ENCODE measurements at places on chromosomes 1 and 21.

- DNase-seq = no peak
Measured at GRCh38 chr1:172410027-172410426, 10.5 kb upstream of the C1orf105 start.

- no peak for DNase-seq
Measured at GRCh38 chr1:11648039-11648438, 6.2 kb downstream of the FBXO2 start.

DNA sequence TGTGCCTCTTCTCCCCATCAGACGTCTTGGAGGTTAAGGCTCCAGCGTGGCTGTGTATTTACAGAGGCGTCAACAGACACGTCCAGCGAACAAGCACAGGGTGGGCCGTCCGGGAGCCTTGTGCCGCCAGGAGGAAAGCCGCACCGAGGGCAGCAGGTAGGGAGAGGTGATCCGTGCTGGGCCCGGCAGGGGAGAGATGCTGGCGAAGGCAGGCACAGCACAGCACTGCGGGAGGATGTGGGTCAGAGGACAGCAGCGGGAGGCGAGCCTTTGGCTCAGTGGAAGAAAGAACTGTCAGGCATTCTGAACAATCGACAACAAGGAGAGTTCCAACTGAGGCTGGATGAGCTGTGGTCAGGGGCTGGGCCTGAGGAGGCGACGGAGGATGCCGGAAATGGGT lies 144.1 kb upstream of the TNR start:
- no peak for DNase-seq

GRCh38 chr1:69433073-69433472 lies 134.6 kb upstream of the LRRC7 start:
- peak; percentile 23 for DNase-seq

DNA sequence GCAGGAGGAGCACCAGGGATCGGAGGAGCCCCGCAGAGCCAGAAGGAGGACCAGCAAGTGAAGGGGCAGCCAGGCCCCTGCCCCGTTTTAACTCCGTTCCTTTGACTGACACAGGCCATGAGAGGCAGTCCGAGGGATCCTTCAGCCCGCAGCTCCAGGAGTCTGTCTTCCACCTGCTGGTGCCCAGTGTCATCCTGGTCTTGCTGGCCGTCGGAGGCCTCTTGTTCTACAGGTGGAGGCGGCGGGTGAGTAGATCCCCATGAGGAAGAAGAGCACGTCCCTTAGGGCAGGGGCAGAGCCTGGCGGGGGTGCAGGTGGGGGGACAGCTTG lies 13.3 kb downstream of the CSF1 start:
- no peak for DNase-seq

DNA sequence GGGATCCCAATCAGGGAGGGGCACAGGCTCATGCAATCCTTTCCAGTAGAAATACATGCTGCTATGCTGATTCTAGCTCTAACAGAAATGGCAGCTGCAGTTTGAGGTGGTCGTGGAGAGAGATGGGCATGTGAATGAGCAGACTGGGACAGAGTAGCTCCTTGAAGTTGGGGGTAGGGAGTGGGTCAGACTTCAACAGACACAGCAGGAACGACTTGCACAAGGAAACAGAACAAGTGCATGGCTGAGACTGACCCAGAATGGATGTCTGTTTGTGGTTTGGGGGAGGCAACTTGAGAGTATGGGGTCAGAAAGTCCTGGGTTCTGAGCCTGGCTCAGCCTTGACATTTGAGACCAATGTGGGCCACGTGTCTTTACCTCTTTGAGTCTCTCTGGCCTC lies 25.1 kb upstream of the TRABD2B start:
- no peak for DNase-seq

GRCh38 chr1:110007046-110007830 lies 22.7 kb downstream of the AHCYL1 start:
- DNase-seq = no peak

GRCh38 chr1:119617751-119618691 lies 30.0 kb downstream of the ZNF697 start:
- no peak for DNase-seq

DNA sequence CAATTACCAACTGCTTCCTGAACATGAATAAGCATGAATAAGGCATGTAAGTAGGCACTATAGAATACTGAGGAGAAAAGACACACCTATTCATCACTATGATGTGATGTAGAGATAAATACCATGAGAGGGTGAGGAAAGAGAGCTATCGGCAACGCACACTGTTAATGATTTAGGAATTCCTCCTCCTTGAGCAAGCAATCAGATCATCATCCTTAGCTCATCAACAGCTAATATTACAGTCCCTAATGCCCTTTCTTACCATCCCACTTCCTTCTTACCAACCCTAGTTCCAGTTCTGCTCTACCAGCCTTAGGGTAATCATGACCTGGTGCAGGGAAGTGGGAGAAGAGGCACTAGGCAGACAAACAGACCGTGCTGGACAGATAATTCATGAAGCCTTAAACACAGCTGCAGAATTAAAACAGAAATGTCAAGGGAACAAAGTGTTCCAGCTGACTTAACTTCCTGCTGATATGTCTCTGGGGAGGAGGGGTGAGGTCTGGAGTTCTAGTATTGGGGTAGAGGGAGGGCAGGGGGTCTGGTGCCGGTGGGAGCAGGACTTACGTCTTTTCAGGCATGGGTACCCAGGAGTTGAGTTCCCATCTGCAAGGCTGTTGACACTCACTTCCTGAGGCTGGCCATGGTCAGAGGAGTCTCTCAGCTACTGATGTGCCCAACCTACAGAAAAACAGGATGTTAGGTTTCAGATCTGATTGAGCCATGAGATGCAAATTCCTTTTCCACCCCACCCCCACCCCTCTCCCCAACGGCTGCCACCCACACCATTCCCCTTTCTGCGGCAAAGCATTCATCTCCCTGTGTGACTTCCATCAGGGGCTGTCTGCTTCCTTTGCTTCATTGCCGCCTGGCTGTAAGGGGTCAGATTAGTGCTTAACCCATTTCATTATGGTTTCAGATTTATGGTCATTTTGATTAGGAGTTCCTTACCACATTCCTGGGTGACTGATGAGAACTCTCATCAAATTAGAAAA lies 12.6 kb upstream of the RCSD1 start:
- no peak for DNase-seq

DNA sequence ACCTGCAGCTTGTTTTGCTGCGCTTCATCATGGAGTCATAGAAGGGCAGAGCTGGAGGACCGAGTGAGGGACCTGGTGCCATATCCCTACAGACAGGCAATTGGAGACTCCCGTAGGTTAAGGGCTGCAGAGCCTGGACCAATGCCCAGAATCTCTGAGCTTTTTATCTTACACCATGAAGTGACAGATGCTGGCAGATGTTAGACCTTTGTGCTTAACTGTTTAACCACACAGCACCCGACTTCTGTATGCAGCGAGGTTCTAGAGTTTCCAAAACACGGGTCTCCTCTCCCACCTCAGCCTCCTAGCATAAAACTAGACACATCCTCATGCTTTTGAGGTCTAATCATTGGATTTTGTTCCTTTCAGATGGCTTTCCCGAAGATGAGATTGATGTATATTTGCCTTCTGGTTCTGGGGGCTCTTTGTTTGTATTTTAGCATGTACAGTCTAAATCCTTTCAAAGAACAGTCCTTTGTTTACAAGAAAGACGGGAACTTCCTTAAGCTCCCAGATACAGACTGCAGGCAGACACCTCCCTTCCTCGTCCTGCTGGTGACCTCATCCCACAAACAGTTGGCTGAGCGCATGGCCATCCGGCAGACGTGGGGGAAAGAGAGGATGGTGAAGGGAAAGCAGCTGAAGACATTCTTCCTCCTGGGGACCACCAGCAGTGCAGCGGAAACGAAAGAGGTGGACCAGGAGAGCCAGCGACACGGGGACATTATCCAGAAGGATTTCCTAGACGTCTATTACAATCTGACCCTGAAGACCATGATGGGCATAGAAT lies 47.6 kb downstream of the B3GALT5 start:
- peak; percentile 45 for DNase-seq

DNA sequence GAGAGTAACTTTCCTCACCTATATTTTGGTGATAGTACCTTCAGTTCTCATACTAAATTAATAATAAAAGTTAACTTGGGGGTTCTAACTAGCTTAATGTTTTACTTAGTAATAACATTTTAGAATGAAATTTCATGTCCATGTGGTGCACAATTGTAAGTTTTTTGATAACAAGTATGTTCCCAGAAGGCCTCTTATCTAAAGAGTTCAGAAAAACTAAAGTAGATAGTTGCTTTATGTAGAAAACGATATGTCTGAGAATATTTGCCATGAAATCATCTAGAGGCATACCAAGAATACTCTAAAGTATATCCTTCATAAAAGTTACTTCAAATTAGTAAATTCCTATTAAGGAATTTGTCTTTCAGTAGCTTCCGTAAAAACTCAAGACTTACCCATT lies 10.2 kb upstream of the ADCY10 start:
- DNase-seq = no peak

DNA sequence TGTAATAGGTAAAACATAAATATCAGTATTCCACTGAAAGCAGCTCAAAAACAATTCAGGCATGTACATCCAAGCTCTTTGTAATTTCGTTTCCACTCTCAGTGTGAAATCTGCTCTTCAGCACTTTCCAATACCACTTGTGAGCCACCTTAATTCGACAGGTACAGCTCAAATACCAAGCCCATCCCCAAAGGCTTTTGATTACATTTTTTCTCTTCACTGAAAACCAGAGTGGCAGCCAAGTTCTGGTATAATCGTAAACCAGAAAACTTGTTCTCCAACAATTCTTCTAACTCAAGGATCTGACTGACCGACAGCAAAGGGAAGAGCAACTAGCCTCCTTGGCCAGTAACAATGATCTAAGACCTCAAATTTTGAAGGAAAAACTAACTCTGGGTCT lies 36.8 kb downstream of the FBXO42 start:
- DNase-seq = no peak

DNA sequence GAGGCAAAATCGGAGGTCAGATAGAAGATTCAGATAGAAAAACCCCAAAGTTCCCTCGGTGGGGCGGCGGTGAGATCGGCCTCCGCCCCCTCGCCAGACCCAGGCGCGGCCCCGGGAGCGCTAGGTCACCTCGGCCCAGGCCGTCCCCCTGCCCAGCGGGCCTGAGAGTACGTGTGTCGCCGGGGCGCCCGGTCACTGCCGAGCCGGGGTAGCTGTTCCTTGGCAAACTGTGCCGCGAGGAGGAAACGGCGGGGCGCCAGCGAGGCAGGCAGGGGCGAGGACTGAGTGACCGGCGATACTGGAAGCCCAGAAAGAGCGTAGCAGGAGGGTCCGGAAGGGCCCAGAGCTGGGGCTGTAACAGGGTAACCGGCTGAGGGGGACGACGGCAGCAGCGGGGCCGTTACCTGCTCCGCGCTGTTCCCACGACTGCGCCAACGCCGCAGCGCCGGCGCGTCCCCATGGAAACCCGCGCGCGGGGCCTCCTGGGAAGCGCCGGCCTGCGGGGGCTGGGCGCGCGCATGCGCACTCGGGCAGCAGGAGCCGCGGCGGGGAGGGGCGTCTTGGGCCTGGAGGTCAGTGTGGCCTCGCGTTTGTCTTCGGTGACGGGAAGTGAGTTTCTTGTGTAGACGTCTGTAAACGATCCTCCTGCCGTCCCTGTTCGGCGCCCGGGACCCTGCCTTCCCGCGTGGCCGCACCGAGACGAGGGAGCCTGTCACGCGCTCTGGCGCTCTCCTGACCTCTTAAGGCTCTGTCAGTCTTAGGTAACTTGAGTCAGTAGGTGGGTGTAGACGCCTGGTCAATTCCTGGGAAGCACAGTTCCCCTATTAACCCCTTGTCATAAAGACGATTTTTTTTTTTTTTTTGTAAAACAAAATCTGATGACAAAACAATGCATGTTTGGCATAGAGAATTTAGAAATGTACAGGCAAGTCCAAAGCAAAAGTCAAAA lies at the start of gene LCA5L:
TSS of gene LCA5L (minus strand) at position 458 of the 949 bp plus-strand sequence. CDS start 17,285 bp downstream, outside the sequence.
- DNase-seq = peak; percentile 80

DNA sequence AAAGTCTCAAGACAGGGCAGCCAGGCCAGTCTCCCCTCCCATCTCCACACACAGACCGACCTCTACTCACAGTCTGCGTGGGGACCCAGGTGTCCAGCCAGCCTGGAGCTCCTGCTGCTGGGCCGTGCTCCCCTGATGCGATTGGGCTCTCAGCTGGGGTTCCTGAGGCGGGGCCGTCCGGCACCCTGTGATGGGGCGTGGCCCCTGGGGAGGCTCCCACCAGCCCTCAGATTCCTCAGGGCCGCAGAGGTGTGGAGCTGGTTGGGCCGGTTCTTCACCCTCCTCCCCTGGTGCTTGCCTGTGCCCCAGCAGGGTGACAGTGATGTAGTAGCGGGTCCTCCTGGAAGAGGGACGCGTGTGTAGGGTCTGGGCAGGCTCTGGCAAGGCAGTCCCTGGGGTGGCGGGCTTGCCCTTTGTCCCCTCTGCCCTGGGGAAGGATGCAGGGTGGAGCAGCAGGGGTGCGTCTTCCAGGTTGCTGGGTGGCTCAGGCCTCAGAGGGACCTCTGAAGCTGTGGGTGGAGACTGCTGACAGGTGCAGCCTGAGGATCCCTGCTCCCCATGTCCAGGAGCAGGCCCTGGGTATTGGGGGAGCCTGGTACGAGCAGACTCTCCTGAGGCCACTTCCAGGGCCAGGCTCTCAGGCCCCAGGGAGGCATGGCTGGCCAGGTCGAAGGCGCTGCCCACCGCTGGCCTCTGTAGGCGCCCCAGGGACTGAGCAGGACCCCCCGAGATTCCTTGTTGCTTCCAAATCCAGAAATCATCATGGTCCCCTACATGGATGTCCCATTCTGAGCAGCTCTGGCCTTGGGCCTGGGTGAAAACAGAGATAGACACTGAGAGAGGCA lies at the start of gene CRYBG2:
TSS of gene CRYBG2 (minus strand) at position 155 of the 845 bp plus-strand sequence. CDS start 7,473 bp downstream, outside the sequence.
- no peak for DNase-seq
